CD4-positive, CD25-positive, alpha-beta regulatory T cell (primary cell): ENCODE measurements at places on chromosomes 16 and 17. TPM values are rescaled to one million over a fixed set of nuclear protein-coding genes. Genes with fewer than 3 reads are reported as not detected.

GRCh38 chr17:45036691-45037090 lies 14.7 kb downstream of the DCAKD start:
- peaks cover 26% of the 10 kb centered on the region for H3K36me3 ChIP-seq
- H3K4me1 ChIP-seq = no peaks in the 10 kb centered on the region
- no peak overlapping the region for H3K4me3 ChIP-seq
- no peak overlapping the region for H3K27ac ChIP-seq
- no peaks in the 10 kb centered on the region for H3K27me3 ChIP-seq

GRCh38 chr17:58747674-58748073 lies 8.0 kb upstream of the PPM1E start:
- no peak overlapping the region for H3K27ac ChIP-seq
- no peaks in the 10 kb centered on the region for H3K4me1 ChIP-seq
- no peak for DNase-seq
- peaks cover 9% of the 10 kb centered on the region for H3K27me3 ChIP-seq

DNA sequence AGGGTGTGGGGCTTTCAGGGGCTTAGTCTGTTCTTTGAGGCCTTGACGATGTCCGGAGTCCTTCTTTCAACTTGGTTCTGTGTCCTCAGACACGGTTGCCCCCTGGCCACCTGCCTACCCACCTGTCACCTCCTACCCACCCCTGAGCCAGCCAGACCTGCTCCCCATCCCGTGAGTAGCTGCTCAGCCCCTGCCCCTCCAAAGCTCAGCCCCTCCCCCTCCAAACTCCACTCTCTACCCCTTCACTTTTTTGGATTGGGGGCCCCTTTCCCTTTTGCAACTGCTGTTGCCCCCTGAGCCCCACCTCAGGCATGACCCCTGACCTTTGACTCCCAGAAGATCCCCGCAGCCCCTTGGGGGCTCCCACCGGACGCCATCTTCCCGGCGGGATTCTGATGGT lies 1.2 kb downstream of the LAT start:
- H3K27ac ChIP-seq = peak overlapping the region; percentile 80
- DNase-seq = no peak
- H3K36me3 ChIP-seq = peaks cover 29% of the 10 kb centered on the region
- H3K4me3 ChIP-seq = peak overlapping the region; percentile 85
- H3K4me1 ChIP-seq = peaks cover 77% of the 10 kb centered on the region

DNA sequence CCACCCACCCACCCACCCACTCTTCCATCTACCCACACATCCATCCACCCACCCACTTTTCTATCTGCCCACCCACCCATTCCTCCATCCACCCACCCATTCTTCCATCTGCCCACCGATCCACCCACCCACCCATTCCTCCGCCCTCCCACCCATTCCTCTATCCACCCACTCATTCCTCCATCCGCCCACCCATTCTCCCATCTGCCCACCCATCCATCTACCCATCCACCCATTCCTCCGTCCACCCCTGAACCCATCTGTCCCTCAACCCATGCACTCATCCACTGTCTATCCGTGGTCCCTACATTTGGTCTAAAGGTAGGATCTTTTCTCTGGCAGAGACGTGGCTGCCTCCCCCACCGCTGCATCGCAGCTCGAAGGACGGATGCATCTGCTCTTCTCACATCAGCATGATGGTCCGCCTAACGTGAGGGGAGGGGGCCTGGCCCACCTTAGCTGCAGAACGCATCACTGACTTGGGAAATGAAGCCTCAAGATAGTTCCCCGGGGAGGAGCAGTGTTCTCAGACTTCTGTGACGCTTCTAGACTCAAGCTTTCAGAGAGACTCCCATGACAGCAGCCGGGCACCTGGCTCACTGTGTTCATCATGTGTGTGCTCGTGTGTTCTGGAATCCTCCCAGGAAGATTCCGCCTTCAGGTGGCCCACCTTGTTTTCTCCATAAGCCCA lies 17.2 kb upstream of the GSE1 start:
- H3K4me1 ChIP-seq = no peaks in the 10 kb centered on the region
- no peak overlapping the region for H3K4me3 ChIP-seq
- no peak overlapping the region for H3K27ac ChIP-seq
- H3K36me3 ChIP-seq = no peaks in the 10 kb centered on the region

- peaks cover 2% of the 10 kb centered on the region for H3K4me1 ChIP-seq
- H3K4me3 ChIP-seq = no peak overlapping the region
- H3K36me3 ChIP-seq = no peaks in the 10 kb centered on the region
- H3K27me3 ChIP-seq = no peaks in the 10 kb centered on the region
- no peak overlapping the region for H3K27ac ChIP-seq
These were observed 5.4 kb upstream of the BCAR1 start for GRCh38 chr16:75256696-75257343.

Gene TMC5
- not detected for total RNA-seq

Gene TVP23A
- total RNA-seq = 0.20 TPM

Gene TP53TG3
- not detected for total RNA-seq

Gene ZFHX3
- 0.94 TPM for total RNA-seq
